ENCODE measurements at places on chromosomes 2 and 18.

- DNase-seq = no peak
Observed at GRCh38 chr2:218291318-218292047, 820 bp downstream of the TMBIM1 start.

DNA sequence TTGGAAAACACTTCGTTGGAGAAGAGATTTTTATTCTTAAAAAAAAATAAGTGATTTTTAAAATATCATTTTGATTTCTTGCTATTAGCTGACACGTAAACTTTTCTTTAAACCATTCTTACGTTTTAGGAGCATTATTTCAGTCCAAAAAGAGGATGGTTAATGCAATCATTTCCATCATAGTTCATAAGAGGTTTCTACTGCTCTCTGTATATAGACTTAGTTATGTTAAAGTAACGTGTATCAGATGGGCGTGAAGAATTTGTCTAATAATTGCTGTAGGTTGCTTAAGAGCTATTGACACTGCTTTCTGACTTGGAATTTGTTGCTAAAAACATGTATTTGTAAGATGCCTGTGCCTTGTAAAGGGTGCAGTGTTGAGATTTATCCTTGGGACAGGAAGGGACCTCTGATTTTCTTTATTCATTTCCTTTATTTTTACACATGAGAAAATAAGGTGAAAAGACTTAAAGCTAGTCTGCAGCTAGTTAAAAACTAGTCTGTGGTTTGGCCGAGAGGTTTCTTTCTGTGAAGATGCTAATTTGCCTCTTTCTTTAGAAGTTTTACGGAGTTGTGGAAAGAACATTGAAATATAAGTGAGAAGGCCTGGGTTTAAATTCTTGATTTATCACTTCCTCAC is 2.9 kb downstream of the ANKRD12 start:
- DNase-seq = no peak

- DNase-seq = no peak
Observed at GRCh38 chr2:31877008-31877407, 133.8 kb downstream of the MEMO1 start.

- DNase-seq = peak; percentile 67
Observed at GRCh38 chr18:70046207-70046606, 98.5 kb upstream of the CD226 start.
